Esophagus muscularis mucosa (tissue), 4 donors: ENCODE measurements at places on chromosomes 2 and 18. TPM values are rescaled to one million over a fixed set of nuclear protein-coding genes. Genes with fewer than 3 reads are reported as not detected.

GAL3ST2 gene
- not detected for total RNA-seq

FBXO41 gene
- 6.0 TPM for total RNA-seq

GTF2A1L gene
- total RNA-seq, result 39.5 TPM

TFCP2L1 gene
- total RNA-seq, result 0.50 TPM

MARCHF4 gene
- not detected for total RNA-seq

TNS1 gene
- 1,001 TPM for total RNA-seq

IMPACT gene
- total RNA-seq, result 17.6 TPM

MROH2A gene
- not detected for total RNA-seq

KIF5C gene
- 3.1 TPM for total RNA-seq

ACMSD gene
- total RNA-seq, result not detected

SYT4 gene
- 1.2 TPM for total RNA-seq

FTCDNL1 gene
- 2.5 TPM for total RNA-seq

CLEC4F gene
- total RNA-seq, result 0.63 TPM

RNF144A gene
- total RNA-seq, result 8.0 TPM

IL18RAP gene
- 0.42 TPM for total RNA-seq

IL18R1 gene
- total RNA-seq, result 3.0 TPM

ASXL2 gene
- total RNA-seq, result 17.4 TPM

LYG2 gene
- not detected for total RNA-seq

DNAJC5G gene
- total RNA-seq, result not detected

UGT1A5 gene
- not detected for total RNA-seq

SRSF7 gene
- total RNA-seq, result 41.8 TPM

ACVR2A gene
- total RNA-seq, result 33.5 TPM

POTEI gene
- total RNA-seq, result not detected

TUBB8B gene
- not detected for total RNA-seq

ST8SIA3 gene
- total RNA-seq, result 0.17 TPM

SMYD1 gene
- total RNA-seq, result 14.6 TPM

SLC5A7 gene
- total RNA-seq, result 3.0 TPM

ABCG8 gene
- total RNA-seq, result not detected

YIPF4 gene
- 23.9 TPM for total RNA-seq

ATP8B1 gene
- 20.4 TPM for total RNA-seq

MATN3 gene
- total RNA-seq, result 0.66 TPM

CSRNP3 gene
- total RNA-seq, result 1.8 TPM

CHRND gene
- not detected for total RNA-seq

MYO5B gene
- 8.6 TPM for total RNA-seq

SULT1C2 gene
- total RNA-seq, result 1.0 TPM

CYP1B1 gene
- 20.8 TPM for total RNA-seq

CREG2 gene
- not detected for total RNA-seq

ANKRD44 gene
- total RNA-seq, result 44.6 TPM

LOXHD1 gene
- 0.13 TPM for total RNA-seq

GREB1 gene
- total RNA-seq, result 3.7 TPM

FBLN7 gene
- 1.7 TPM for total RNA-seq

ALMS1 gene
- 36.1 TPM for total RNA-seq
